Heart left ventricle (tissue), 16 donors: ENCODE measurements at places on chromosomes 2 and 18. TPM values are rescaled to one million over a fixed set of nuclear protein-coding genes. Genes with fewer than 3 reads are reported as not detected.

DNA sequence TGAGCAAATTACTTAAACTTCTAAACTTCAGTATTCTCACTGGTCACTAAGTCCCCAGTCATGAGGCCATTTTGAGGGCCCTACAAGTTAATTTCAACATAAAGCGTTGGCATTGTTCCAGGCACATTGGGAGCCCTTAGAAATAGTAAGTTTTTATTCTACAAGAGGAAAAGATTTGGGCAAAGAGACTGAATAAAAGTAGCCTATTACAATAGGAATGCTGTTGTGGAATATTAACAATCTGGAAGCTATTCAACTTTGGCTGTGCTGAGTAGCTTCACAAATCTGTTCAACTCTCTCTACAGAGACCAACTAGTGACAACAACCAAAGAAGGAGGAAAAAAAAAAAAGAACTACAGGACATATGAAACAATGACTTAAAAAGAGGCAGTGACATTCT, 1287.5 kb upstream of the NXPH2 start:
- no peak for DNase-seq
- H3K4me3 ChIP-seq: no peak overlapping the region
- no peaks in the 10 kb centered on the region for H3K27me3 ChIP-seq
- no peaks in the 10 kb centered on the region for H3K4me1 ChIP-seq
- no peak overlapping the region for H3K27ac ChIP-seq
- H3K36me3 ChIP-seq: no peaks in the 10 kb centered on the region

DNA sequence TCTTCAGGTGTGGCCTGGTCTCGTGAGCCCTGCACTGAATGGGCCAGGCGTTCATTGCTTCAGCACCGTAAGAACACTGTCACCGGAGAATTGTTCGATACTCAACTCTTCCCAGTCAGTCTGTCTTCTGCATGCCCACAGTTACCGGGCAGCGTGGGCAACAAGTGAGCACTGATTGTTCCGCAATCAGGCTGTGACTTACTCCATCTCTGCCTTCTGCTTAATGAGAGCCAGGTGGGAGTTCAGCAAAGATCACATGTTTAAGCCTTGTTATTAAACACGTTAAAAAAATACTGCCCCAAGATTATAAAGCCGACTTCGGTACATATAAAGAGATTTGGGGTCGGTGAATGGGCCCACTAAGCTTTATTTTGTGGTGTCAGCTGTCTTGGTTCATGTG, 3.7 kb downstream of the STEAP3 start:
- DNase-seq: no peak
- H3K36me3 ChIP-seq: no peaks in the 10 kb centered on the region
- no peak overlapping the region for H3K4me3 ChIP-seq
- H3K27me3 ChIP-seq: no peaks in the 10 kb centered on the region
- H3K27ac ChIP-seq: no peak overlapping the region
- H3K4me1 ChIP-seq: peaks cover 13% of the 10 kb centered on the region

- no peak within 1 kb of the TSS for H3K27ac ChIP-seq
- H3K4me3 ChIP-seq: peak within 1 kb of the TSS; percentile 56
- no peaks in the 10 kb centered on the region for H3K36me3 ChIP-seq
- DNase-seq: peak; percentile 70
Measured at GRCh38 chr2:176187899-176188773, at the start of gene HOXD1. Gene HOXD1, plus strand, starts transcription at chr2:176188668. Its CDS starts 134 bp downstream, at chr2:176188802.

C1GALT1C1L gene
- 0.66 TPM for total RNA-seq

DNA sequence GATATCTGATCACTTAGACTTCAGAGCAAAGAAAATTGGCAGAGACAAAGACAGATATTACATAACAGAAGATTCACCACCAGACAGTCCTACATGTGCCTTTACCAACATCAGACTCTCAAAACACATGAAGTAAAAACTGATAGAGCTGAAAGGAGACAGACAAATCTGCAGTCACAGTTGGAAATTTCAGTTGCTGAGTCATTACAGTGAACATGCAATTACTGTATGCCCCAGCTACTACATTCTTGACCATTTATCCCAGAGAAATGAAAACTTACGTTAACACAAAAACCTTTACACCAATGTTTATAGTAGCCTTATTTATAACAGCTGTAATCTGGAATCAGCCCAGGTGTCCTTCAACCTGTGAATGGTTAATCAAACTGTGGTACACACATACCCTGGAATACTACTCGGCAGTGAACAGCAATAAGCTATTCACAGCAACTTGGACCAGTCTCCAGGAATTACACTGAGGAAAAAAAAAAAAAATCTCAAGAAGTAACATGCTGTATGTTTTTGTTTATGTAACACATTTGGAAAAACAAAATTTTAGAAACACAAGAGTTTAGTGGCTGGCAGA, 7.5 kb upstream of the SCLY start:
- H3K27ac ChIP-seq: no peak overlapping the region
- H3K4me1 ChIP-seq: no peaks in the 10 kb centered on the region
- no peak overlapping the region for H3K4me3 ChIP-seq
- H3K36me3 ChIP-seq: no peaks in the 10 kb centered on the region
- DNase-seq: no peak
- no peaks in the 10 kb centered on the region for H3K27me3 ChIP-seq

GRCh38 chr2:234836271-234836670, 115.5 kb upstream of the SH3BP4 start:
- H3K27me3 ChIP-seq: no peaks in the 10 kb centered on the region
- H3K36me3 ChIP-seq: no peaks in the 10 kb centered on the region
- no peak for DNase-seq
- no peak overlapping the region for H3K27ac ChIP-seq

DNA sequence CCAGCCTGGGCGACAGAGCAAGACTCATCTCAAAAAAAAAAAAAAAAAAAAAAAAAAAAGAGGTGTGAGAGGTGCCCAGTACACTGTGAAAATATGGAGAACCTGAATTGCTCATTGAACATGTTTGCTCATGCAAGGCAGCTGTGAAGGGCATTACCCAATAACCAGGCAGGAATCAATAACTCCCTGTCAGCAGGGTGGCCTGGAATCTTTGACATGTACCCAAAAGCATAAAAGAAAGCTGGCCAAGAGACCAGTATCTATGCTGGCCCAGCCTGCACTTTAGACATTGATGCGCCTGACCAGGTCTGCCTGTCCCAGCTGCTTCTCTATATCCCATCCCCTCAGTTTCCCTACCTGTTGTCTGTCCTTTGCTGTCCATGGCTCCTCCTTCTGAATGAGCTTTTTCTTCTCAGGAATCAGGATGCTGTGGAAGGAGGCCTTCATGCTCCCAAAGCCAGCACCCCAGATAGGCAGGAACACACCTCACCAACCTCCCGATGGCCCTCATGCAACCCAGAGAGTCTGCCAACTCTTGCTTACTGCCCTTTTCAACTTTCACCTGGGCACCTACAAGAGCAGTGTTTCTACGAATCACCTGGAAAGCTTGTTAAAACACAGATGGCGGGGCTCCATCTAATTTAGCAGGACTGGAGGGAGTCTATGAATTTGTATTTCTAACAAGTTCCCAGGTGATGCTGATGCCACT, 83.4 kb upstream of the PPP1CB start:
- H3K4me3 ChIP-seq: no peak overlapping the region
- no peaks in the 10 kb centered on the region for H3K36me3 ChIP-seq
- no peak for DNase-seq
- H3K4me1 ChIP-seq: no peaks in the 10 kb centered on the region
- no peak overlapping the region for H3K27ac ChIP-seq

DNA sequence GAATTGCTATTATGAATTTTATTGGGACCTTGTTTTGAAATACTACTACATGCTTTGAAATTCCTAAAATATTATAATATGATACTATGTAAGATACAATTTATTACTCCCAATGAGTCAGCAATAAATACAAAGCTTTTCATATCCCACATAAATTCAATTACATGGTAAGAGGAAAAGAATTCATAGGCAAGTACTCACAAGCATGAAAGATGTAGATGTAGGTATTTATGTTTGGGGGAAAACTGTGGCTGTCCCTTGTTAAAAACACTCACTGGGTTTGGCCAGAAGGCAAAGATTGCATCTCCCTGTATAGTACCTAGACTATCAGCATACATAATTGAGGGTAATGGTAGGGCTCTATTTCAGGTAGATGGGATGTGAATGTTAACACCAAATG, 90.4 kb downstream of the MBD2 start:
- no peaks in the 10 kb centered on the region for H3K4me1 ChIP-seq
- H3K36me3 ChIP-seq: no peaks in the 10 kb centered on the region
- no peak for DNase-seq
- H3K27me3 ChIP-seq: no peaks in the 10 kb centered on the region
- no peak overlapping the region for H3K4me3 ChIP-seq

DNA sequence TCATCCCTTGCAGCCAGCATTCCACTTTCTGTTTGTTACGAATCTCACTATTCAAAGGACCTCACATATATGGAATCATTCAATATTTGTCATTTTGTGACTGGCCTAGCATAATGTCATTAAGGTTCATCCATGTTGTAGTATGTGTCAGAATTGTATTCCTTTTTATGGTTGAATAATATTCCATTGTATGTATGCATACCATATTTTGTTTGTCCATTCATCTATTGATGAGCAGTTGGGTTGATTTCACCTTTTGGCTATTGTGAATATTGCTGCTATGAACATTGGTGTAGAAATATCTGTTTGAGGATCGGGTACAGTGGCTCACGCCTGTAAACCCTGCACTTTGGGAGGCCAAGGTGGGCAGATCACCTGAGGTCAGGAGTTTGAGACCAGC, 35.0 kb downstream of the PSMD14 start:
- no peaks in the 10 kb centered on the region for H3K27me3 ChIP-seq
- H3K4me3 ChIP-seq: no peak overlapping the region
- no peaks in the 10 kb centered on the region for H3K36me3 ChIP-seq

DNA sequence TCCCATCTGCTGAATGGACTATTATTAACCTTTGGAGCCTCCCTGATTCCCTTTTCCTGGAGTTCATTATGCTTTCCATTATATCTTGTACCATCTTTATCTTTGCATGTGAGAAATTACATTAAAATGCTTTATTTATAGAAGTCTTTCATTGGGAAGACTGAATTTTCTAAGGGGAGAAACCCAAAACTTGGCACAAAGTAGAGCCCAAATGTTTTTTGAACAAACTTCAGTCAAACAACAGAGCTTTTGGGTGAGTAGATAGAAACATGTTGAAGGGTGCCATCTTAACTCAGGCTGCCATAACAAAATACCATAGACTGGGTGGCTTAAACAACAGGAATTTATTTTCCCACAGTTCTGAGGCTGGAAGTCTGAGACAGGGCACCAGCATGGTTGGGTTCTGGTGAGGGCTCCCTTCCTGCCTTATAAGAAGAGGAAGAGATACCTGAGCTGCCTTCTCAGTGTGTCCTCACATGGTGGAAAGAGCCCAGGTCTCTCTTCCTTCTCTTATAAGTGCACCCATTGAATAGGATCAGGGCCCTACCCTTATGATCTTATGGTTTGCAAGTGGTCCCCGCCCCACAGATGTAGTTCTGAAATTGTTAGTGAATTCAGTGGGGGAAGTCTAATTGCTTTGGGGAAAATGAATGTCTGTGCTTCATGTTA, 19.2 kb downstream of the RALB start:
- H3K27ac ChIP-seq: no peak overlapping the region
- H3K4me3 ChIP-seq: no peak overlapping the region

TCF7L1 gene
- total RNA-seq: 1.9 TPM

- no peak overlapping the region for H3K27ac ChIP-seq
- H3K4me1 ChIP-seq: no peaks in the 10 kb centered on the region
- no peaks in the 10 kb centered on the region for H3K36me3 ChIP-seq
- no peak overlapping the region for H3K4me3 ChIP-seq
- peak; percentile 43 for DNase-seq
Measured at GRCh38 chr2:238513346-238513745, 86.6 kb downstream of the ASB1 start.

DNA sequence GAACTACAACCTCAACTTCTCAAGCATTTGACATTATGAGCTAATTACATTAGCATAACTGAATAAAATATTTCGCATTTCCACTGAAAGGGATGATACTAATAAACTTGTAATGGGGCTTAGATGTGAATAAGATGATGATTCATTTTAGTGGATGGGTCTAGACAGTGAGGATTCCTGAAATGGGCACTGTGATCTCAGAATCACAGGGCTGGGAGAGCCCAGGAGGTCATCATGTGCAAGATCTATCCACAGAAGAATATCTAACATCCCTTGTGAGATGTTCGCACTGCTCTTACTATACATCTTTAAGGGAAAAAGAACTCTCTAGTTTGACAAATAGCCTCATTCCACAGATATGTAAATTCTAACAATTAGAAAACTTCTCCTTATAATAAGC, 245.7 kb downstream of the DYM start:
- H3K4me3 ChIP-seq: no peak overlapping the region
- no peak overlapping the region for H3K27ac ChIP-seq
- H3K27me3 ChIP-seq: no peaks in the 10 kb centered on the region
- no peaks in the 10 kb centered on the region for H3K4me1 ChIP-seq

- H3K4me1 ChIP-seq: peaks cover 4% of the 10 kb centered on the region
- no peak overlapping the region for H3K4me3 ChIP-seq
Measured at GRCh38 chr2:54404270-54404669, 51.9 kb upstream of the SPTBN1 start.

C2orf81 gene
- total RNA-seq: 0.83 TPM

- no peaks in the 10 kb centered on the region for H3K36me3 ChIP-seq
- H3K27me3 ChIP-seq: no peaks in the 10 kb centered on the region
- no peak for DNase-seq
- no peak overlapping the region for H3K4me3 ChIP-seq
Measured at GRCh38 chr18:62900132-62900883, 185.0 kb downstream of the PHLPP1 start.

- H3K4me1 ChIP-seq: no peaks in the 10 kb centered on the region
- H3K36me3 ChIP-seq: no peaks in the 10 kb centered on the region
- H3K27ac ChIP-seq: no peak overlapping the region
- H3K4me3 ChIP-seq: no peak overlapping the region
Measured at GRCh38 chr2:5706717-5707455, 14.7 kb downstream of the SOX11 start.

DNA sequence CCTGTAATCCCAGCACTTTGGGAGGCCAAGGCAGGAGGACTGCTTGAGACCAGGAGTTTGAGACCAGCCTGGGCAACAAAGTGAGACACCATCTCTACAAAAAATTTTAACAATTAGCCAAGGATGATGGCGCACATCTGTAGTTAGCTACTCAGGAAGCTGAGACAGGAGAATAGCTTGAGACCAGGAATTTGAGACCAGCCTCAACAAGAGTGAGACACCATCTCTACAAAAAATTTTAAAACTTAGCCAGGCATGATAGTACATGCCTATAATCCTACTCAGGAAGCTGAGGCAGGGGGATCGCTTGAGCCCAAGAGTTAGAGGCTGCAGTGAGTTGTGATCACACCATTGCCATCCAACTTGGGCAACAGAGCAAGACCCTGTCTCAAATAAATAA, 7.0 kb downstream of the MEMO1 start:
- H3K27me3 ChIP-seq: no peaks in the 10 kb centered on the region
- no peak overlapping the region for H3K27ac ChIP-seq
- DNase-seq: no peak
- H3K36me3 ChIP-seq: no peaks in the 10 kb centered on the region

IGFBP2 gene
- 326 TPM for total RNA-seq

- H3K4me1 ChIP-seq: peaks cover 15% of the 10 kb centered on the region
- H3K27ac ChIP-seq: no peak overlapping the region
- no peaks in the 10 kb centered on the region for H3K27me3 ChIP-seq
Measured at GRCh38 chr2:31284107-31284506, 50.2 kb downstream of the EHD3 start.

- DNase-seq: no peak
- H3K4me1 ChIP-seq: peaks cover 9% of the 10 kb centered on the region
- H3K27ac ChIP-seq: no peak overlapping the region
- H3K36me3 ChIP-seq: no peaks in the 10 kb centered on the region
Measured at GRCh38 chr2:225041207-225041850, 939 bp downstream of the DOCK10 start.
